CD4-positive, alpha-beta T cell treated with Interleukin-4 for 4 hours (primary cell): ENCODE measurements at places on chromosomes 5 and 9.

GRCh38 chr9:114417511-114417910 lies 29.7 kb upstream of the AKNA start:
- no peak for DNase-seq

- DNase-seq = no peak
Observed at GRCh38 chr5:58765058-58765457, 182.2 kb downstream of the RAB3C start.

DNA sequence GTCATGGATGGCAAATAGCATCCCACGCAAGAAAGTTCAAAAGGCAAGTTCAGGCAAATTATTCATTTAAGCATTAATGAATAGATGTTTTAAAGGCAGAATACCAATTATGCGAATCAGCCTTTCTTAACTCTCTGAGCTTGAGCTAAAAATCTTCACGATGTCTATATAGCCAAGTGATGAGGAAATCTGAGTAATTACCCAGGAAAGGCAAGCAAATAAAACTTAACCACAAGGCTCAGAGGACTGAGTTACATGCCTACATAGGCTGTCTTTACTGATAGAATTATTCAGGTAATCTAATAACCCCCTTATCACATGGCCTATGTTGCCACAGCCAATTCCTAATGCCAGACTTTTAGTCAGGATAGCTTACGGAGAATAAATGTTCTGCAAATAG lies 120.8 kb upstream of the MTAP start:
- no peak for DNase-seq

DNA sequence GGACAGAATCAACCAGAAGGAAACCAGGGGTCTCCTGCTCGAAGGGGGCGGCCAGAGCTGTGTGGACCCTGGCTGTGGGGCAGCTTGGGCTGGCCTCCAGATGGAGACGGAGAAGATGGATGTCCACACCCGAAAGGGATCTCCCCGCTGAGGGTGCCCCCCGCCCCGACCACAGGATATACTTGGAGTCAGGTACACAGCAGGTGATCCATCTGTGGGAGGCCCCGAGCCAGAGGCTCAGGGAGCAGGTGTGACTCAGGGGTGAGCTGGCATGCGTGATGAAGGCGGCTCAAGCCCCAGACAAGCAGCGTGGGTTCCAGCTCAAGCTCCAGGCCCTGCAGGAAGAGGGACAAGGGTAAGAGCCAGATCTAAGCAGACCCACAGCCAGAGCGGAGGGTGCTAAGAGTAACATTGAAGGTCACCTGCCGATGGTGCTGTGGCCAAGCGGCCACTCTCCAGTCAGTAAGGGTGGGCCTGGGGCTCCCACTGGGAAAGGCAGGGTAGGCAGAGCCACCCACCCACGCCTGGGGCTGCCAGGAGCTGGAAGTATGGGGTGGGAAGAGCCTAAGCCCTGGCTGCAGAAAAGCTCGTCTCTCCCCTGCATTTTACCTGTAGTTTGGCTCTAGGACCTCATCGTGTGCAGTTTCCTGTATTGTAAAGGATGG lies 30.6 kb upstream of the MVB12B start:
- no peak for DNase-seq

DNA sequence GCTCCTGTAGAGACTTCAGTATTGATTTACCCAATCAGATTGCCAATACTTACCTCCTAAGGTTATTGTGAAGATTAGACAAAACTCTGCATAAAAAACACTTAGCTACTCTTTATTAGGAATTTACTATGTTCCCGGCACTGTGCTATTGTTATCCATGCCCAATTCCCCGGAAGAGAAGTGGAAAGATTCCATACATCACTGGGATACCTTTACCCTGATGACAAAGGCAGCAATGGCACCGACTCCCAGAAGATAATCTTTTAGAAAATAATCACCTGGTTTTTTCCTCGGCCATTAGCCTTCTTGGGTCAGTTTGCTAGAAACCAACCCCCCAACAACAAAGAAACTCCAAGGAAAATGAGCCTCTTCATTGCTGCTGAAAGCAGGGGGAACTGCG lies 226.0 kb downstream of the SNX18 start:
- DNase-seq = no peak

- DNase-seq = no peak
Observed at GRCh38 chr5:119288379-119289033, 67.3 kb upstream of the TNFAIP8 start.

- DNase-seq = no peak
Observed at GRCh38 chr5:142551338-142552067, 134.4 kb downstream of the FGF1 start.

GRCh38 chr9:37157726-37158377 lies 37.5 kb downstream of the ZCCHC7 start:
- no peak for DNase-seq

DNA sequence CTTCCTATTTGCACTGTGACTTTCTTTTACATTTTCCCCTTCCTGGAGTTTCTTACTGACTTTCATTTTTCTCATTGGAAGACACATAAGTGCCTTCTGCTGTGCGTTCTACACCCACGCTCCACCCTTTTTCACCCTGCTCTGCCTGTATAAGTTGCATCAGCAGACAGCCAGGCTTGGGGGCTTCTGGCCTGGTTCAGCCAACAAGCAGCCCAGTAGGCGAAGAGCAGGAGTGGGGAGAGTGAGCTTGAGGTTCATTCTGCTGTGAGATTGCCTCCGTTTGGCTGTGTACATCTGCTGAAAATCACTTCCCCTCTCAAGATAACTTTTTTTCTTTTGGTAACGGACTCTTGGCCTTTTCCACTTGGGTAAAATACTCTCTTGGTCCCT lies 38.4 kb downstream of the RASGRF2 start:
- no peak for DNase-seq

GRCh38 chr5:52560366-52560765 lies 227.3 kb upstream of the ITGA1 start:
- no peak for DNase-seq

DNA sequence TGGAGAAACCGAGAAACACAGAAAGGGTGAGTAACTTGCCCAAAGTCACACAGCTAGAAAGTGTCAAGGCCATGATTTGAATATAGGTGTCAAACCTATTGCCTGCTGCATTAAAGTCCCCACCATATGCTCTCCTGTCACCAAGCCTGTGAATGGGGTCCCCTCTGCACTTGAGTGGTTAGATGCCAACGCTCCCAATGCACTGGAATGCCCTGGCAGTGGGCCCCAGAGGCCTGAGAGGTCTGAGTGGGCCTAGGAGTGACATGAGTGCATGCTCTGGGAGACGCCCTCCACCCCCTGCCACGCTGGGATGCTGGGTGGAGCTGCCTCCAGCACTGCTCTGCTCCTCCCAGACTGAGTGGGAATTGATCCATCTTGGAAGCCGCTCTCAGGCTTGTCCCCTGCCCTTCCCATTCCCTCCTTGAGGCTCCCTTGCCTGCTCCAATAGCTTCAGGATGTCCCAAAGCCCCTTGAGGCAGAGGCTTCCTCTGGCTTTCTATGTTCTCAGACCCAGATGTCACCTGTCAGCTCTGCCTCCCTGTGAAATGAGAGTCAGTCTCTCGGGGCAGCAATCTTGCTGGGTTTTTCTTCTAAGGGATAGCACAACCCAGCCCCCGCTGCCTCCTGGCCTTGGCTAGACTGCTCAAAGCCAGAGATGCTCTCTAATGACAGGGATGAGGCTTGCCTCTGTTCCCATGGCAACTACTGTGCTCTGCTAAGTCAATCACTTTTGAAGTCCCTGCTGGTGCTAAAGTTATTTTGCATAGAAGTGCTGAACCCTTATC lies 6.6 kb upstream of the ARSI start:
- no peak for DNase-seq

GRCh38 chr5:178509491-178510057 lies 80.6 kb downstream of the COL23A1 start:
- no peak for DNase-seq

GRCh38 chr5:147372191-147372590 lies 137.4 kb downstream of the STK32A start:
- DNase-seq = no peak

DNA sequence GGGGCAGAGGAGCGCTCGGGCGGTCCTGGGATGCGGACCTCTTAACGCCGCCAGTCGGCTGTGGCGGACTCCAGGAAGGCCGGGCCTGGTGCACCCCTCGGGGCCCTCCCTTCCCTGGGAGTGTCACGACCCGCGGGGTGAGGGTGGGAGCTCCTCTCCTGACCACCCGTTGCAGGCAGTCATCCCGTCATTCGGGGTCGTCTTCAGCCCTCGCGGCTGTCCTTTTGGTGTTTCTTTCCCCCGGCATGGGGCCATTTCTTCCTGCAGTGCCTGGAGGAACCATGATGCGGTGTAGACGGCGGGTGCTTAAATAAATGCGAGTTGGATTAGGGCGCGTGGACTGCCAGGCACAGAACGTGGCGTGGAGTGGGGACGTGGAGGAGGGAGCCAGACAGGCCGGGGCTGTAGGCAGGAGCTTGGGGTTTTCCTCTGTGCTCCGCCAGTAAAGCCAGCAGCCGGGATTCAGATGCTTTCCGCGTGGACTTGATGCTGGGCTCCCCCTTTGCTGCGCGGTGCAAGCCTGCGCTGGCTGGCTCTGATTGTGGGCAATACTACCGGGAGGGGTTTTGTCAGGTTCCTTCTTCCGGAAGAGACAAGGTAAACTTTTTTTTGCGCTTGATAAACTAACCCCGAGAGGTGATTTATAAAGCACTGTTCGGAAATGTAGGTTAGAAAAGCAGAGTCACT lies 868 bp downstream of the KDM4C start:
- DNase-seq = no peak

DNA sequence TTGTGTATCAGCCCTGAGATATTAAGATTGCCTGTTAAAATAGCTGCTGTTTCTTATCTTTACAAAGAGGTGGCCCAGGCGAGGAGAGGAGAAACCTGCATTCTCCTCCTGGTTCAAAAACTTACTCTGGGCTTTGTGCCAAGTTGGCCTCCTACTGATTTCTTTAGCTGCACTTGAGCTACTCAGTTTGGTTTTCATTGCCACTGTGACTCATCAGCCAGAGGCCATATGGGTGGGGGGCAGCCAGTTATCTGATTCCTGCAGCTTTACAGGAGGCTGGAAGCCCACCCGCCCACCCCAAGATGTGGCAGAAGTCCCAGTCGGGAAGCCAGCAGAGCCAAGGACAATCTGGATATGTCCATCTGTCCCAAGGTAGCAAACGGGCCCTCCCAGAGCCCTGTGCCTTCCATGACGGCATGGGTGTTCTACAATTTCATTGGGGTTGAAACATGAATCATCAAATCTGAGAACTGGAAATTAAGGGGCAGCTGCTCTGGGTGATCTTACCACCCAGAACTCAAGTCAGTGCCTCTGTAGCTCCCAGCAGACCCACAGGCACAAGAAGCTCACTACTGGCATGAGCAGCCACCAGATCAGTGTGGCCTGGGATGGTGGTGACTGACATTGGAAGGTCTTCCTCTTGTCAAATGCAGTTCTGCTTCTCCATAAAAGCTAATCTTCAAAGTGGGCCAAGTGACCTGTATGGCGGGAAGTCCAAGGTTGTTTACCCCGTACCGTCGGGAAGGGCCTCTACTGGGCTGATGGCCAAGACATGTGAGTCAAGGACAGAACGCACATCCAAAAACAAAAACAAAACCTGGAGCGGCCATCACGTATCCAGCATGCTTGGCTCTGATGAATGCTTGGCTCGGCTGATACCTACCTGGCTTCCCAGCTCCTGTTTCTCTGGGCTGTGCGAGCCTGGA lies 15.6 kb downstream of the FCN2 start:
- DNase-seq = no peak
